Fibroblast of the conjunctiva (primary cell): ENCODE measurements at places on chromosomes 6 and 20.

DNA sequence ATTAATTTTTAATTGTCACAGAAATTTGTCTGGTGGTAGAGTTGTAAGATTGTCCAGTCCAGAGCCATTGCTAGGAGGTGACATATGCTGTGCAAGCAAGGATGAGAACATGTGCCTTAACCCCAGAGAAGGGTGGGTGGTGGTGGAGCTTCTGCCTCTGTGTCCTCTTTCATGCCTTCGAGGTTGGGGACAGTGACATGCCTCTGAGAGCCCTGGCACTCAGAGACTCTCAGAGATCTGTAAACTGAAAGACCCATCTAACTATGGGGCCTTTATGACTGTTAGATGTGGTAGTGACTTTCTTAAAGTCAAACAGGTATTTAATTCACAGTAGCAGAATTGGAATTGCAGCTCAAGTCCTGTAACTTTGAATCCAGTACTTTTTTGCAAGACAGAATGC, 132.4 kb downstream of the JARID2 start:
- no peak for DNase-seq

- no peak for DNase-seq
Measured at GRCh38 chr6:110232450-110232849, 52.2 kb downstream of the CDC40 start.

- DNase-seq: no peak
Measured at GRCh38 chr6:6646859-6647258, 58.3 kb downstream of the LY86 start.

DNA sequence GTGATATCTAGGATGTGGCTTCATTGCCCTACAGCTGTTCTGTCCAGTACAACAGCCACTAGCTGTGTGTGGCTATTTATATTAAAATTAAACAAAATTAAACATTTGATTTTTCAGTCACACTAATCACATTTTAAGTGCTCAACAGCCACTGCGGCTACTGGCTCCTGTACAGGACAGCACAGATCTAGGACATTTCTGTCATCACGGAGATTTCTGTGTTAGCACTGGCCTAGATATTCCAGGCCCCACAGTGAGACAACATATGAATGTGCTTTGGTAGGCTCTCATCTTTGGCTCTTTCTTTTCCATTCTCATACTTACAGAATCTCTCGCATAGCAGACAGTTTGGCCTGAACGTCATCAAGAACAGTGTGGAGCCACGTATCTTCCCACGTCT, 48.4 kb upstream of the ZBTB24 start:
- no peak for DNase-seq

- DNase-seq: peak; percentile 17
Measured at GRCh38 chr6:45663251-45664221, 285.8 kb upstream of the SUPT3H start.

GRCh38 chr20:44615876-44616603, 33.7 kb downstream of the PKIG start:
- DNase-seq: no peak

DNA sequence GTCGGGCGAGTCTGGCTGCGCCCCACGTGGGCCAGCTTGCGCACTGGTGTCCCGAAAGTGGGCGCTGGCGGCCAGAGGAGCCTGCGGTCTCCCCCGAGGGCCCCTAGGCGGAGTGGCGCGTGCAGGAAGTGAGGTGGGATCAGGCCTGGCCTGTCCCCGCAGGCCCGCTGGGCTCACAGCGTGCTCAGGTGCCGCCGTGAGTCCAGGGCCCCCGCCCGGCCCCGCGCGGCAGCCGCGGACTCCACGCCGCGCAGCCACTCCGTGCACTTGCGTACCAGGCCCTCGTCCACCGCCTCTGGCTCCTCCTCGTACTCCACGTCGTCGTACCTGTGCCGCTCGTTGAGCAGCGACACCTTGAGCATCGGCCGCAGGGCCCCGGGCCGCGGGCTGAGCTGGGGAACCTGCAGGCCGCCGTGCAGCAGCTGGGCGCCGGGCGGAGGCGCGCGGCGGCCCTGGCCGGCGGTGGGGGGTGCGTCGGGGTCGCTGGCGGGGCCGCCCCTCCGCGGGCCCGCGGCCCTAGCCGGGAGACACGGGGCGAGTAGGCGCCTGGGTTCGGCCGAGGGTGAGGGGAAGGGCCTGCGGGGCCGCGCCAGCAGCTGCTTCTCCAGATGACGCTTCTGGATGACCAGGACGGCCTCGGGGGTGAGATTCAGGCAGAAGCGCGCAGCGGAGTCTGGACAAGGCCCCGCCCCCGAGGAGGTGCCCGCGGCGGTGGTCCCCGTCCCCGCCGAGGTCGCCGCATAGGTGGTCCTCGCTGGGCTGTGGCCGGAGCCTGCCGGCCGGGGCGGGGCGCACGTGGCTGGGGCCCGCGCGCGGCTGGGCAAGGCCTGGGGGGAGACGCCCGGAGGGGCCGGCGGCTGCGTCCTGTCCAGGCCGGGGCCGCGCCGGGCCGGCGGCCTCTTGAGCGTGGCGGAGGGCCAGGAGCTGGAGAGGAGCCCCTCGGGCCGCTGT, 835 bp downstream of the PRR18 start:
- DNase-seq: no peak

DNA sequence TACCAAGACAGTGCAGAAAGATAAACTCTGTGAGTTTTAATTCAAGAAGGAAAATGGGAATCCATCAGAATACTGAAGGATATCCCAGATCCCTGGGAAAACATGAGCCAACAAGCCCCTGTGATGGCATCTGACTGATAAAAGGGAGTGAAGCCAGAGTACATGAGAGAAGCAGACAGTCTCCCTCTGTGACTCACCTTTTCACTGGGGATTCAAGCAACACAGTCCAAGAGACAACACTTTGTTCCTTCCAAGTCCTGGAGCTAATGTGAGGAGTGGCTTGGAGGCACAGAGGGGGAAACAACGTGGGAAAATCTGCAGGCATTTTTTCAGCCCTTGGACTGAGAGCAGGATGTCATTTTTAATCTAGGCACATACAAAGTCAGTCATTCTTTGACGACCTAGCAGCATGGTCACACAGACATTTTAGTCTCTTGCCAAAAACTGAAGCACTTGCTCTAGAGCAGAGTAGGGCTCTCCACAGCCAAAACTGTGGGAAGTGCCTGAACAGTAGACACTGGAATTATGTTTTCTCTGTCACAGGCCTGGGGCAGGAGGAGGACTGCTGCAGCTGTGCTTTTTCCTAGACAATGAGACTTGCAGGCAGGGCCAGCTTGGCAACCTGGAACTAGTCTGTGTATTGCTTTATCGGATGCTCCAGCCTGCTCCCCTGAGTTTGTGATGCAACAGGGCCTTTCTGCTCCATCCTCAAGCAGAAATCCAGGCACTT, 465.0 kb upstream of the GJE1 start:
- DNase-seq: no peak

GRCh38 chr20:34420146-34420545, 57.1 kb downstream of the ITCH start:
- DNase-seq: no peak

- no peak for DNase-seq
Measured at GRCh38 chr20:47691625-47692024, 93.7 kb downstream of the SULF2 start.

GRCh38 chr20:62831854-62832211, 15.0 kb downstream of the COL9A3 start:
- DNase-seq: no peak

DNA sequence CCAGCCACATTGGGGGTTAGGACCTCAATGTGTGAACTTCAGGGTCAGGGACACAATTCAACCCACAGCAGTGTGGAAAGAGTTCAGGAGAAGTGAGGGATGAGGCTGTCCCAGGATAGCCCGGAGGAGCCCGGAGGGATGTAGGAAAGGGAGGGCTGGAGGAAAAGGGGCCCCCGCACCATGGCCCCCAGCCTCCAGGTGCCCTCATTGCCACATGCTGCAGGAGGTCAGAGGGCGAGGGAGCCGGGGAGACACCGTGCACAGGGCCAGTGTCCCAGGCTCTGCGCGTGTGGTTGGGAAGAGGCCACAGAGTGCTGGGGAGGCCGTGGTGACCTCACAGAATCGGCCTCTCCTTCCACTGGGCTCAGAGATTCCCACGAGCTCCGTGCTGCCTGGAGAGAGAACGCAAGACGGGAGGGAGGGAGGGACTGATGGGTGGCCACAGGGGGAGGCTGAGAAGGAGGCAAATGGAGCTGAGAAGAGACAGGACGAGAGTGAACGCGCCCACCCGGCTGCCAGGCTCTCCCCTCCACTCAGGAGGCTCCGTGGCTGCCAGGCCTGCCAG, 215.1 kb downstream of the DLL1 start:
- DNase-seq: no peak

DNA sequence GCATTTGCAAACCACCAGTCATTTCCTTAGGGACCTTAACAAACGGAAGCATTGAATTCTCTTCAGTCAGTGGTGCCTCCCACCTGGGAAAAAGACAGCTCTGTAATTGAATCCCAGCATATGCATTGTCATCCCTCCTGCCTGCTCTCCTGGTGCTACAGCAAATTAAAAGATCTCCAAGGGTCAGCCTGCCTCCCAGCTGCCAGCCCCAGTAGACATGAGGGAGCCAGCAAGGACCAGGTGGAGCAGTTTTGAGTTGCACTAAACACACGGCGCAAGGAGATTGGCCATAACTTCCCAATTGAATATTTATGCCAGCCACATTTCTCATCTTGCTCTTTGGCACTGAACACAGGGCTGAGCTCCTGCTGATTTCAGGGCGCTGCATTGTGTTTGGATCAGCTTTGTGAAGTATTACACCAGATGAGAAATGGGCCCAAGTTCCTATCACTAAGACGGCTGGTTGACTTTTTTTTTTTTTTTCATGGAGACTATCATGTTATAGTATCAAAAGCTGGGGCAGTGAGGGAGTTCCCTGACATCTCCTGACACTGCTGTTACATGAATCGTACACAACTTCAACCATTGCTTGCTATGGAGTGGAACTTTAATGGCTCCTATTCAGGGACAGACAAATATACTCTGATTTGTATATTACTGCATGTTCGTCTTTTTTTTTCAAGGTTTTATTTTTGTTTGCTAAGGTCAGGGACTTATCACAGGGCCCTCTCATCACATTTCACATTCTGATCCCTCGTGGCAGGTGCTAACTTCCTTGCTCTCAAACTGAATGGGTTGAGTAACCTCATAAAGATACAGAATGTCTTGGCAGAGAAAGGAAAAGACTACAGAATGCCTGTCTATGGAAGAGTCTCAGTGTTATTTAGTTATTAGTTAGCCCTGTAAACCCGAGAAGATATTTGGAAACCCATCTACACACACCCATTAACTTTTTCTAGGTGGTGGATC, 191.1 kb downstream of the EYA4 start:
- no peak for DNase-seq

GRCh38 chr6:132818404-132819359, 4.3 kb downstream of the RPS12 start:
- DNase-seq: no peak

GRCh38 chr6:108591040-108591816, 30.5 kb downstream of the FOXO3 start:
- DNase-seq: no peak

- no peak for DNase-seq
Measured at GRCh38 chr6:109717971-109718370, 26.9 kb downstream of the FIG4 start.

DNA sequence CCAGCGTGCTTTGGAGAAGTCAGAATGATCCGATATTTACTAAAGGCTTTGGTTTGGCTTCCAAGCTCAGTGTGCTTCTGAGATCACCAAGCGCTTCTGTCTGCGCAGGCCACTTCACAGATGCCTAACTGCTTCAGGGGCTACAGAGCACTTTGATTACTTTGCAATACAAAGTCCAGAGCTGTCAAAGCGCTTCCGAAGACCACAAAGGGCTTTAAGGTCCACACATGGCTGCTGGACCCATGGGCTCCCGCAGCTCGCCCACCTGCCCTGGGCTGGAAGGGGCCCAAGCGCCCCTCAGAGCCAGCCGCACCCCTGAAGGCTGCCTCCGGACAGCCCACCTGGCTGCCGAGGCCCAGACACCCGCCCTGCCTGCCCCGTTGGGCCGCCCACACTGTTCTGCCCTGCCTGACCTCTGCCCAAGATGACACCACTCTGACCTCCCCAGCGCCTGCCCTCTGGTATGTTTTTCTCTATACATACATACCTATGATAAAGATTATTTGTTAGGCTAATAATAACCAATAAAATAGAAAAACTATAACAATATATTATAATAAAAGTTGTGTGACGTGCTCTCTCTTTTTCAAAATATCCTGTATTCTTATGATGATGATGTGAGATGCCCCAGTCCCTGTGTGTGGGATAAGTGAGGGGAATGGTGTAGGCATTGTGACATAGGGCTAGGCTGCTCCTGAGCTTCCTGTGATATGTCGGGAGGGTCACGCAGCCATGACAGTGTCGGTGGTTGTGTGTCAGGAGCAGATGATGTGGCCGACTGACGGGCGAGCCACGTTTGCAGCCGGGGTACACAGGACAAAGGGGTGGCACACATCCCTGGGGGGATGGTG, 22.6 kb downstream of the DYNLT1 start:
- no peak for DNase-seq

DNA sequence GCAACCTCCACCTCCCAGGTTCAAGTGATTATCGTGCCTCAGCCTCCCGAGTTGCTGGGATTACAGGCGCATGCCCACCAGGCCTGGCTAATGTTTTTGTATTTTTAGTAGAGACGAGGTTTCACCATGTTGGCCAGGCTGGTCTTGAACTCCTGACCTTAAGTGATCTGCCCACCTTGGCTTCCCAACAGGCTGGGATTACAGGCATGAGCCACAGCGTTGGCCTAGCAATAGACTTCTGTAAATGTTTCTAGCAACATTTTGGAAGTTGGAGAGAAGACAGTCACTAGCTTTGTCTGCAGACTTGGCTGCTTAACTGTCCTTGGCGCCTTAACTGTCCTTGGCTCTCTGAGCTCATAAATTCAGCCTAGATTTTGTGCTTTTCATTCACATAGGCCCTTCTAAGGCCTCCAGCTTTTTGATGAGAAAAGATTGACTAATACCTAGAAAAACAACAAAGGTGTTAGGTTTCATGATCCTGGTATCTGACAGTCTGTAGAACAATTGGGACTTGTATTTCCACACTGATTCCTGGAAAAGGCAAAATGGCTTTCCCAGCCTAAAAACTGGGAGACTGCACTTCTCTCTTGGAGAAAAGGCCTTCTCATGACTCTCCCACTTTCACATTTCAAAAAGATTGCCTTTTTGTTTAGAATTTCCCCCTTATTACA, 49.7 kb downstream of the OR2B2 start:
- no peak for DNase-seq

- DNase-seq: no peak
Measured at GRCh38 chr6:168358842-168359420, 39.4 kb upstream of the DACT2 start.

DNA sequence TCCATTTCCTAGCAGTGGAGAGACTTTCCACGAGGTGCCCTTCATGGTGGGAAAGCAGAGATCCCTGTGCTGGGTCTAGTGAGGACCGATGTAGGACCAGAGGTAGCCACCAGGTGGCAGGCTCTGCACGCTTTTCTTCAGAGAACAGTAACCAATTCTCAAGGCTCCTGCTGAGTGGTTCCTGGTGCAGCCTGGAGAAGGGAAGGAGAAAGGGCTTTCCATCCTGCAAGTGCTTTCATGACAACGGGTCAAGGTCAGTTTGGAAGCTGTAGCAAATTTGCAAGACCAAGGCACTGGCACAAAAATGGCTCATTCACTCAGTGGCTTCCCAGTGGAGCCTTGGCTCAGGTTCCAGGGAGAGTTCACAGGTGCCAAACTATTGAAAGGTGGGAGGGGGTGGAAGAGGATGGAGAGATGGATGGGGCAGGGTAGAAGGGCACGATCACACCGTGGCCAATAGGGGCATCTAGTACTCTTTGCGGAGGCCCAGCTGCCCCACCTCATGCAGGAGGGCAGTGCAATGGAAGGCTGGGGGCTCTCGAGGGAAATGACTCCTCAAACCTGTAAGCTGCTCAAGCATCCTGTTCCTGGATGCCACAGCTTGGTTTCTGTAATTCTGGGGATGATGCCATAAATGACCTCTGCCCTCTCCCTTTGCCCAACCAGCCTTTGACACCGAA, 25.5 kb upstream of the KCNK16 start:
- peak; percentile 39 for DNase-seq
